ENCODE measurements at places on chromosomes 5 and 9. TPM values are rescaled to one million over a fixed set of nuclear protein-coding genes. Genes with fewer than 3 reads are reported as not detected.

Gene ANKRD18B
- total RNA-seq = 0.87 TPM

Gene CYLC2
- not detected for total RNA-seq

Gene TRIM41
- total RNA-seq = 16.5 TPM

Gene SCGB3A2
- not detected for total RNA-seq

Gene HSPB3
- 0.33 TPM for total RNA-seq

Gene PROB1
- 1.2 TPM for total RNA-seq

Gene LRRC19
- not detected for total RNA-seq

Gene LECT2
- total RNA-seq = not detected

Gene PMPCA
- total RNA-seq = 50.1 TPM

Gene IL3
- total RNA-seq = not detected

Gene MGAT1
- 140 TPM for total RNA-seq

Gene LMNB1
- 73.0 TPM for total RNA-seq

Gene KCNN2
- total RNA-seq = 0.44 TPM

Gene PRR7
- total RNA-seq = 2.9 TPM

Gene RUFY1
- 52.5 TPM for total RNA-seq

Gene AGXT2
- 0.17 TPM for total RNA-seq

Gene GABRA6
- not detected for total RNA-seq

Gene ADAMTSL2
- total RNA-seq = under 0.01 TPM

Gene IL9
- not detected for total RNA-seq

Gene SLCO6A1
- not detected for total RNA-seq

Gene SPINK4
- not detected for total RNA-seq

Gene TMEM215
- not detected for total RNA-seq

Gene RANBP3L
- not detected for total RNA-seq

Gene RHOBTB3
- total RNA-seq = 172 TPM

Gene ANKRD31
- total RNA-seq = under 0.01 TPM

Gene GHR
- 3.5 TPM for total RNA-seq

Gene OTP
- not detected for total RNA-seq

Gene OR1N1
- not detected for total RNA-seq

Gene PDCD1LG2
- total RNA-seq = 5.3 TPM

Gene AFAP1L1
- 5.1 TPM for total RNA-seq

Gene CBY3
- not detected for total RNA-seq

Gene SLC25A2
- 1.0 TPM for total RNA-seq

Gene SH2D3C
- not detected for total RNA-seq

Gene PCDHB3
- total RNA-seq = 0.29 TPM

Gene FOXE1
- not detected for total RNA-seq

Gene RFK
- total RNA-seq = 22.3 TPM

Gene LURAP1L
- 63.7 TPM for total RNA-seq

Gene FSTL4
- 0.17 TPM for total RNA-seq

Gene QRFP
- total RNA-seq = not detected

All from smooth muscle cell of trachea (primary cell).